Activated gamma-delta T cell treated with Interleukin-2 at 50 U/mL for 16 hours (primary cell): ENCODE measurements at places on chromosomes 13 and 19.

GRCh38 chr19:19817357-19817756 lies 4.2 kb downstream of the ZNF506 start:
- DNase-seq = peak; percentile 29

- no peak for DNase-seq
Measured at GRCh38 chr13:89816404-89816803, 1531.1 kb upstream of the MIR17HG start.

DNA sequence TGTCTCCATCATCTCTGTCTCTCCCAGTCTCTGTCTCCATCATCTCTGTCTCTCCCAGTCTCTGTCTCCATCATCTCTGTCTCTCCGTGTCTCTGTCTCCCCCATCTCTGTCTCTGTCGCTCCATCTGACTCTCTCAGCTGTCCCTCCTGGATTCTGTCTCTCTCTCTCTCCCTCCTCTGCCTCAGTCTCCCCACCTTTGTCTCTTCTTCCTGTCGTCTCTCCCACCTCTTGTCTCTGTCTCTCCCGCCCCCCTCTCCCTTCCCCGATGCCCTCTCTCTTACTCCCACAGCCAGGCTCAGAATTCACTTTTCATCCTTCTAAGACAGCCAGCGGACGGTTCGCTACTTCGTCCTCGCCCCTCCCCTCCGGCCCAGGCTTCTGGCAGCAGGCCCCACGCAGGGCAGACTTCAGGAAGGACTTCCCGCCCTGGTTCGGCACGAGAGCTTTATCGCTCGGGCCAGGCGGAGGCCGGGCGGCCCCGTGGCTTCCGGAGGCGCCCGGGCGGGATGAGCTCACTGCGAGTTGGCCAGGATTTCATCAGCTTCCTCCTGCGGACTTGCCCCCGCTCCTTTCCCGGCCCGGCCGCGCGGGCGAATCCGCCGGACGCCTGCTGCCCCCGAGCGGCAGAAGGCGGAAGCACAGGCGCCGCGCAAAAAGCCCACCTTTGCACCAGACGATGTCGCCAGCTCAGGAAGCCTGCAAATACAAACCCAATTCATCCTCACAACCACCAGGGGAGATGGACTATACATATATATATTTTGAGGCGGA lies 12.4 kb upstream of the CCDC9 start:
- DNase-seq = peak; percentile 83

GRCh38 chr13:85223883-85224656 lies 575.1 kb downstream of the SLITRK6 start:
- no peak for DNase-seq

- no peak for DNase-seq
Measured at GRCh38 chr13:41490371-41491015, 33.1 kb downstream of the RGCC start.

DNA sequence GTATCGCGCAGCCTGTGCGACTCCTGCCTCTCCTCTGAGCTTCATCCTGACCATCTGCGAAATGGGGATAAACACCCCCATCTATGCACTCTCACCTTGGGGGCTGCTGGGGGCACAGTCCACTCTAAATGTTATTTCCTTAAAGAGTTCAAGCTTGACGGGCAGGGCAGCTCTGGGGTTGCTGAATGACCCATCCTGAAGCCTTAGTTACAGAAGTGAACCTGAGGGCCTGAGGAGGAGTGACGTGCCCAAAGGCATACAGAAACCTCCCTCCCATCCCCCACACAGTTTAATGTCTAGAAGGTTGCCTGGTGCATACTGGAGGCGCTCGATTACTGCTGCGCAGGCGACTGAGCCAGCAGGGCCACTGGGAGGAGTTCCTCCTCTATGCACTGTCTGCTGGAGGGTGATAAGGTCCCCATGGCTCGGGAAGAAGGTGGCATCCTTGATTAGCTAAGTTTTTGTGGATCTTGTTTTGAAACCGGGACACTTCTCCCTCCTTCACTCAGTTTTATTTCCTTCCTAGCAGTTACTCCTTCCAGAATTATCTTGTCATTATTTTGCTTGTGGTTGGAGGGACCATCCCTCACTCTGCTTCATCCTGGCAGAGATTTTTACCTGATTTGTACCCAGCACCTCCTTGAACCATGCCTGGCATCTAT lies 572 bp upstream of the FKBP8 start:
- DNase-seq = peak; percentile 59

GRCh38 chr13:114104655-114105520 lies 27.5 kb downstream of the RASA3 start:
- no peak for DNase-seq

GRCh38 chr13:101930331-101930730 lies 471.5 kb downstream of the FGF14 start:
- DNase-seq = no peak

- no peak for DNase-seq
Measured at GRCh38 chr13:37617173-37617572, 18.6 kb upstream of the POSTN start.

DNA sequence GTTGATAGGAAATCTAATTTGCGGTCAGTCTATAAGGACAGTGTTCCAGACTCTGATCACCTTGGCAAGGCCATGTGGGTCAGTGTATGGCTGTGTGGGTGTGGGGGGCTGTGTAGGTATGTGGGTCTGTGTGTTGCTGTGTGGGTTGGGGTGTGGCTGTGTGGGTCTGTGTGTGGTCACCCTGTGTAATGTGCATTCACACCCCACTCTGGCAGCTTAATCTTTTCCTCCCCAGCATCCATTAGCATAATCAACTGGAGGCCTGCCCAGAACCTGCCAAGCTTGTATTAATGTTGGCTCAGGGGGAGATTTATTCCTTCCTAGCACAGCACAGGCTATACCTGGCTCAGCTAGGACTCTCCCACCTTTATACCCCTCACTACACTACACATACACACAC lies 203.2 kb downstream of the TUBA3C start:
- DNase-seq = no peak

GRCh38 chr19:4264812-4265211 lies 14.3 kb upstream of the SHD start:
- no peak for DNase-seq

- no peak for DNase-seq
Measured at GRCh38 chr13:33018886-33019285, 2.7 kb downstream of the KL start.

GRCh38 chr19:18428787-18429674 lies 8.9 kb downstream of the ISYNA1 start:
- DNase-seq = peak; percentile 84

DNA sequence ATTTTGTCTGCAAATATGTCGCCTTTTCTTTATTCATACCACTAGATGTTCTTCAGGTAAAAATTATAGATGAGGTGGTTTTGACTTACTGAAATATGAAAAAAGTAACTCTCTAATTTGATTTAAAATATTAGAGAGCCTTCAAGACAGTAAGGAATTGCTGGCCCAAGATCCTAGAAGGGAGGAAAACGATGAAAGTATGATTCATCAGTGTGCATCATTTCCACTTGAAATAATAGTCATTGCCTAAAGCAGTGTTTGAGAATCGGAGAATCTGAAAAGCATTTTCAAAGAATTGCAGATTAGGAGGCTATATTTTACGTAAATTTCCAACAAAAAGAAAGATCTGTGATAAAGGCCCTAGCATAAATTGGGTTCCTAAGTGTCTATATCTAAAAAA lies 1707.9 kb upstream of the PRR20A start:
- no peak for DNase-seq

GRCh38 chr13:40058757-40059236 lies 403.3 kb downstream of the COG6 start:
- DNase-seq = no peak

DNA sequence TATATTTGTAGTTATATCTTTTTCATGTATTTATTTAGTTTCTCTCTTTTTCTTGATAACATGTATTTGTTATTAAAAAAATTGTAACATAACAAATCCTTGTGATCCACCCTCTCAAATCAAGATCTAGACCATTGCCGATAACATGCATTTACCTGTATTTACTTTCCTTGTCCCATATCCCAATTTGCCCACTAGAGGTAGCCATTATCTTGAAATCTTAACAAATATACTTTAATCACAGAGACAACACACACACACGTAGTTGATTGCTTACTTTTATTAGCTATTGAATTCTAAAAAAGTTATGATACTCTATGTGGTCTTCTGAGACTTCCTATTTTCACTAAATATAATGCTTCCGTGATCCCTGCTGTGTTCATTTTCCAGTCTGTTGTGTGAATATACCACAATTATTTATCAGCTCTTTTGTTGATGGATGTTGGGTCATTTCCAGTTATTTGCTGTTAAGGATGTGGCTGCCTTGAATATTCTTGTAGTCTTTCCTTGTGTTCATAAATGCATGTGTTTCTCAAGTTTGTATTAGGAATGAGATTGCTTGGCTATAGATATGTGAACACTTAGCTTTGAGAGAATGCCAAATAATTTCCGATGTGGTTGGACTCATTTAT lies 31.3 kb upstream of the ZMYM2 start:
- DNase-seq = no peak

- DNase-seq = no peak
Measured at GRCh38 chr13:32822771-32823170, 193.5 kb upstream of the KL start.

DNA sequence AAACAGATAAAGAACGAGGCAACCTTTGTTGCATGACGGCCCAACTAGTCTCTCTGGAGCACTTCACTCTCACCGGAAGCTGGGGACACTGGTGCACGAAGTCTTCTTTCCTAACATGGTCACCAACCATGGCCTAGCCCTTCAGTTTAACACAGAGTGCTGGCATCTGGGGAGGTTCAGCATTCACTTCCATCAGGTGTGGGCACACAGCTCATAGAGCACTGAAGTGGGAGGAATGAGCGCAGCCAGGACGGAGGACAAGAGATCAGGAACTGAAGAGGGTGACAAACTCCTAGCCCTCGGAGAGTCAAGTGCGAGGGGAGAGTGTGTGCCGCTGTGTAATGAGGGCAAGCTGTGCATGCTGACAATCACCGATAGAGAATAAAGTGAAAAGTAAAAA lies 92.4 kb downstream of the CDADC1 start:
- DNase-seq = no peak

DNA sequence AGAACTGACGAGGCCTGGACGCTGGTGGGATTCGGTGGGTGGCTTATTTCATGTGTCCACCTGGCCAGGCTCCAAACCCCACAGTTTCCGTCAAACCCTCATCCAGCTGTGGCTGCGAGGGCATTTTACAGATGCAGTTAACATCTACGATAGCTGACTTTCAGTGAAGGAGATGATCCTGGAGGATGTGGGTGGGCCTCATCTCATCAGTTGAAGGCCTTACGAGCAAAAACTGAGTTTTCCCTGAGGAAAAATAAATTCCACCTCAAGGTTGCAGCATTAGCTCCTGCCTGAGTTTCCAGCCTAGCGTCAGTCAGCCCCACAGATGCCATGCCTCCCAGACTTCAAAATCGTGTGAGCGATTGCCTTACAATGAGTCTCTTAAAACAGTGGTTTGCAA lies 111.1 kb upstream of the PEG3 start:
- DNase-seq = no peak

- no peak for DNase-seq
Measured at GRCh38 chr19:18990128-18990708, 43.1 kb downstream of the SUGP2 start.

DNA sequence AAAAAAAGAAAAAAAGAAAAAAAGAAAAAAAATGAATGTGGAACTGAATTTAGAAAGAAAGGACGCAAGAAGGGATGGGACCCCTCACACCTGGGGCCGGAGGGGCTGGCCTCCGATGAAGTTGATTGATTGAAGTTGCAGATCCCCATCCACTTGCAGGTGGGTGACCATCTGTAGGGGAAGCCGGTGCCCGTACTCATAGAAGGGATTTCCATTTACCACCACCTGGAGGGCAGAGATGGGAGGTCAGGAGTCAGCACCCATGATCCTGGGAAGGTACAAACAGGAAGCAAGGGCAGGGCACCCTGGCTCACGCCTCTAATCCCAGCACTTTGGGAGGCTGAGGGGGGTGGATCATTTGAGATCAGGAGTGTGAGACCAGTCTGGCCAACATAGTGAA lies 6.4 kb downstream of the LGALS4 start:
- DNase-seq = no peak

- DNase-seq = no peak
Measured at GRCh38 chr13:24223341-24224231, 63.1 kb downstream of the SPATA13 start.

DNA sequence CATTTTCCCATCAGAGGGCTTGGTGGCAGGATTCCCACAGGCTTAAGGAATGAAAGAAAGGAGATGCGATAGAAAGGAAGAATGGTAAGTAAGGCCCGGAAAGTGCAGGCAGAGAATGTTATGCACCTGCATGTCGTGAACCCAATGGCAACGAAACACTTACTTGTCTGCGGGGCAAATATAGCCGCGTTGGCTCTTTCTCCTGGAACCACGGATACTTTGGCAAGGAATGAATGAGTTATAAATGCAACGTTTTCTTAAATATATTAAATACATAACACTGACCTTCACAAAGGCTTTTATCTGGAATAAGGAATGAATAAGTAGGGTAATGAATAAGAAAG lies 192.1 kb downstream of the KATNAL1 start:
- DNase-seq = no peak
